Activated CD4-positive, alpha-beta T cell treated with anti-CD3 and anti-CD28 coated beads, Interleukin-2, amount 10 ng/mL, durations not matched to agents 24 days and 14 days (primary cell): ENCODE measurements at places on chromosomes 7 and 10. TPM values are rescaled to one million over a fixed set of nuclear protein-coding genes. Genes with fewer than 3 reads are reported as not detected.

DNA sequence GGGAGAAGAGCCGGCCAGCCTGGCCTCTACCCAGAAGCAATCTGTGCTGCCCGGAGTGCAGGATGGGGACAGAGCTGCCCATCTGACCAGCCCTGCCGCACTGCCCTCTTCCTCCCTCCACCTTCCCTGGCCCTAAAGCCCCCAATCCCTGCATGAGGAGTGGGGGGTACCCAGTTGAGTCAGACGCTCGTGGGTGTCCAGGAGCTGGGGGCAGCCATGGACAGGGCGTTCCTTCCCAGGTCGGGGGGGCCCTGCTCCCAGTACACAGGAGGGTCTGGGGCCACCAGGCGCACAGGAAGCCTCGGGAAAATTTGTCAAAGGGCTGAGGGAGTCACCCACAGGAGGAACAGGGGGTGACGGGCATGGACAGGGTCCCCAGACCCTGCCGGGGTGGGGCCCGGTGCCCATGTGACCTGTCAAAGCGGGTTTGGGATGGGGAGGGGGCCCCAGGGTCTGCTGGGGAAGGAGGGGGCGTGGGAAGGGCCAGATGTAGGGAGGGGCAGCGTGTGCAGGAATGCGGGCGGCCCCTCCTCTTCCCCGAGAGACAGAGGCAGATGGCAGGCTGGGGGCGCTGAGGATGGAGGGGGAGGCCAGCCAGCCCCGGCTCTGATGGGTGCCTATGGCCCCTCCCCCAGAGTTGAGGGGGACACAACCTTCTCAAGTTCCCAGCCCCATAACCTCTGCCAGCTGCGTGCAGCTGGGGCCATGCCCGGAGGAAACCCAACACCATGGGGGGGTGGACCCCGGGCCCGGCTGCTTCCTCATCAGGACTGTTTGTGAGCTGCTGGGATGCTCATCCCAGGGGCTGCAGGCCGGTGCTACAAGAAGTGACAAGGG lies 21.5 kb upstream of the GRIFIN start:
- H3K36me3 ChIP-seq: no peaks in the 10 kb centered on the region
- H3K27ac ChIP-seq: no peak overlapping the region
- H3K4me1 ChIP-seq: no peaks in the 10 kb centered on the region
- no peak overlapping the region for H3K4me3 ChIP-seq
- DNase-seq: no peak

GRCh38 chr10:114100848-114101741 lies 57.4 kb downstream of the ADRB1 start:
- H3K4me1 ChIP-seq: peaks cover 21% of the 10 kb centered on the region
- H3K27ac ChIP-seq: no peak overlapping the region
- no peak for DNase-seq
- H3K27me3 ChIP-seq: peaks cover 51% of the 10 kb centered on the region
- no peaks in the 10 kb centered on the region for H3K36me3 ChIP-seq

GRCh38 chr10:70594161-70594560 lies 8.4 kb downstream of the PRF1 start:
- DNase-seq: no peak
- H3K27ac ChIP-seq: no peak overlapping the region
- peaks cover 38% of the 10 kb centered on the region for H3K4me1 ChIP-seq
- no peak overlapping the region for H3K4me3 ChIP-seq
- H3K36me3 ChIP-seq: peaks cover 36% of the 10 kb centered on the region

DNA sequence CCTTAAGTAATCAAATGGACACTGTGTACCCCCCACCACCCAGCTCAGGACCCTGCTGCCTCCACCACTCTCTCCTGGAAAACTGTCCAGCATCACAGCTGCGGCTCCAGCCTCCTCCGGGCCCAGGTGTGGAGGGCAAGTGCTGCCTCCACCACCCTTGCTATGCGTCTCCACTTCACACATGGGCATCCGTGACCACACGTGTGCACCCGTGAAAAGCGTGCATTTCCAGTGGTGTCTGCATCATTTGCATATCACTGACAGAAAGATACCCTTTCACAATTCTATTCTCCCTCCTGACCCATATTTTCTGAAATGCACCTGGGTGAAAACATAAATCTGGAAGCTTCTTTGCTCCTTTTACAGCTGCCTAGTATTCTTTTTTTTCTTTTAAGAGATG lies 89.7 kb upstream of the PDGFA start:
- DNase-seq: no peak
- no peak overlapping the region for H3K4me3 ChIP-seq
- H3K4me1 ChIP-seq: peaks cover 40% of the 10 kb centered on the region
- no peak overlapping the region for H3K27ac ChIP-seq
- H3K27me3 ChIP-seq: no peaks in the 10 kb centered on the region

DNA sequence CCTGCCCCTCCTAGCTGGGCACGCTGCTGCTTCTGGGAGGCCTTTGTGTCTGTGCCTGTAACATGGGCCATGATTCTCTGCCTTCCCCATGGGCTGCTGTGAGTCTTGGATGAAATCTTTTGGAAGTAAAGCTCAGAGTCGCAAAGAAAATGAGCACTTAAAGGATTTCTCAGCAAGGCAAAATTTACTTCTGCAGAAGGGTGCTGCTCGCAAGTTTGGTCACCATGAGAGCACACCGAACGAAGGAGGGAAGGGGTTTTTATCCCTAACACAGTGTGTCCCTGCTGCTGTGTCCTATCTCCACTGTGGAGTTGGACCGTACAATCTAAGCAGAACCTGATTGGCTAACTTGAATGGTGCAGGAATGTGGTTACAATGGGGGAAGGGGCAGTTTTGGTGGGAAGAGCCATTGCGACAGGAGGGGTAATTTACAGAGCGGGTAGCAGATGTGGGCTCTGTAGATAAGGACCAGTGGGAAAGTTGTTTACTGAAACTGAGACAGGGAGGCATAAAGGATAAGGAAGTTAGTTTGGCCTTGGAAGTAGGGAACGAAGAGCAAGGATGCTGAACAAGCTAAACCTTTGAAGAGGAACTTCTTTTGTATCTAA lies 57.5 kb downstream of the FANK1 start:
- H3K4me3 ChIP-seq: no peak overlapping the region
- no peaks in the 10 kb centered on the region for H3K36me3 ChIP-seq

- peak overlapping the region; percentile 81 for H3K4me3 ChIP-seq
- peaks cover 5% of the 10 kb centered on the region for H3K27me3 ChIP-seq
- peak; percentile 94 for DNase-seq
- H3K36me3 ChIP-seq: no peaks in the 10 kb centered on the region
- H3K27ac ChIP-seq: peak overlapping the region; percentile 84
- H3K4me1 ChIP-seq: peaks cover 46% of the 10 kb centered on the region
Observed at GRCh38 chr10:43816351-43817321, 168.0 kb upstream of the ZNF32 start.

GRCh38 chr7:130990178-130990832 lies 256.3 kb upstream of the KLF14 start:
- peaks cover 22% of the 10 kb centered on the region for H3K36me3 ChIP-seq
- H3K27me3 ChIP-seq: no peaks in the 10 kb centered on the region
- H3K27ac ChIP-seq: peak overlapping the region; percentile 76
- peaks cover 66% of the 10 kb centered on the region for H3K4me1 ChIP-seq

DNA sequence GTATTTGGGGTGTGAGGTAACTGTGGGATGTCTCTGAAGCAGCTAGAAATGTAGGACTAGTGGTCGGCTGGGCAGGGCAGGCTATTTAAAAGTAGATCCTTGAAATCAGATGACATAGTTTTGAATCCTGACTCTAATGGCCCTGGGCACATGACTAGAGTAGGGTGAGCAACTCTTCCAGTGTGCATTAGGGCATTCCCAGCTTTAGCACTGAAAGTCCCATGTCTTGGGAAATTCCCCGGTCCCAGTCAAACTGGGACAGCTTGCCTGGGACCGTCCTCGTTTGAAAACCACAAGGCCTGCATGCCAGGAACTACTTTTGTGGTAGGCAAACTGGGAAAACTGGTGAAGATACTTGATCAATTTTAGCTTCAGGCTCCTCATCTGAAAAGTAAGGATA lies 255.3 kb downstream of the PTEN start:
- peaks cover 6% of the 10 kb centered on the region for H3K27me3 ChIP-seq
- no peaks in the 10 kb centered on the region for H3K36me3 ChIP-seq
- H3K4me3 ChIP-seq: no peak overlapping the region
- H3K4me1 ChIP-seq: peaks cover 20% of the 10 kb centered on the region

DNA sequence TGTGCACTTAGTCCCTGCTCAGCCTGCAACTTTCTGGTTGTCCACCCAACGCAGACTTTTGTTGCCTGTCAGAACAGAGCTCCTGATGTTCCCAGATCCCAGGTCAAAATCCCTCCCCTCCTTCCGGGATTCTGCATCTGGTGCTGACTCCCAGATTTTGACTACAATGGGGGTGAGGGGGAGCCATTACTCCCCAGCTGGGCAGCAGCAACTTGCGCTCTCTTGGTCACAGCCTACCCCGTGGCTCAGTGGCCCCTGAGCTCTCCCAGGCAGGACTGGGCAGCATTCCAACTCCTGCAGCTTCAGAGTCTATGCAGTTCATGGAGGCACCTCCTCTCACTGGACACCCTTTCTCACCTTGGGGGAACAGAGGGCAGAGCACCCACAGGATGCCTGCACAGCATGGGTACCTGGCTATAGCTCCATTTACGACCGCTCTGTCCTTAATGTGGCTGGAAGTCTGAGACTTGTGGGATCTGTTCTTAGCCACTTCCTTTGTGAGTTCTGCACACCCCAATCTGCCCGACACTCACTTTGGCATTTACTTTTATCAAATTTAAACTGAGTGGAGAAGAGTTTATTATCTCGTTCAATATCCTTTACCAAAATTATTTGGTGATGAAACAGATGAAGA lies 545.5 kb upstream of the MGMT start:
- H3K4me3 ChIP-seq: no peak overlapping the region
- no peak for DNase-seq
- peaks cover 3% of the 10 kb centered on the region for H3K27me3 ChIP-seq

- H3K27ac ChIP-seq: peak within 1 kb of the TSS; percentile 48
- peak within 1 kb of the TSS; percentile 80 for H3K4me3 ChIP-seq
- H3K27me3 ChIP-seq: peaks cover 19% of the 10 kb centered on the region
- DNase-seq: peak; percentile 60
- H3K36me3 ChIP-seq: no peaks in the 10 kb centered on the region
- H3K4me1 ChIP-seq: no peaks in the 10 kb centered on the region
Observed at GRCh38 chr10:126904818-126905701, at the start of gene DOCK1. Gene DOCK1 (plus strand): TSS chr10:126905428. CDS start chr10:126905518, 90 bp downstream.

DNA sequence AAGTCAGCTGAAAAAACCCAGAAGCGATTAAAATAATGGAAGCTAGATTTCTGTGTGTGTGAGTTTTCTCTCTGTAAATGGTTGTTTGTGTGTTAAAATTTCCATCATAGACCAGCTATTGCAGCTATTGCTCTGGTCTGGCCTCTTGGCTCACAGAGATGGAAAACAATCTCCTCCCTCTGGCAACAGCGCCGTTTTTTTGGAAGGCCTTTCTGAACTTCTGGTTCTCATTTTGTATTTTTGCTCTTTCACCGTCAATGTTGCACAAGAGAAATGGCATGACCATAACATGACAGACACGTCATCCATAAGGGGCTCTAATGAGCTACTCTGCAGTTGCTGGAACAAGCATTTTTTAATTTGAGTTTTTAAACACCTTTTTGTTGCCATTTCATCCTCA lies 91.0 kb downstream of the CUBN start:
- H3K36me3 ChIP-seq: peaks cover 1% of the 10 kb centered on the region
- no peak for DNase-seq
- peaks cover 9% of the 10 kb centered on the region for H3K4me1 ChIP-seq
- H3K4me3 ChIP-seq: no peak overlapping the region
- H3K27me3 ChIP-seq: no peaks in the 10 kb centered on the region
- no peak overlapping the region for H3K27ac ChIP-seq

DNA sequence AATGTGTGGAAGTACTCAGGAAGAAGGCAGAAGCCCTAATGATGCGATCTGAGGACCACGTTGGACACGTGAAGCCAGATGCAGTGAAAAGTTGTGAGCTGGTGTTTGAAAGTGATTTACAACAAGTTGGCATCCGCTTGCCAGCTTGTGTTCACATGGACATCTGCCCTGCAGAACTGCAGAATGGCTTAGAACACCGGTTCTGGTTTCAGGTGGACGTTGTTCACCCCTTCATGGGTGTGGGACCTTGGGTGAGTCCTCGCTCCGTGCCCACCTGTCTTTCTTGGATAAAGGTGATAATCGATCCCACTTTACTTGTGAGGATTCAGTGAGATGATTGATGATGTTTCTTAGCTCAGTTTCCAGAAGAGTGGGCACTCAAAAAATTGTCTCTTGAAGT lies 53.8 kb downstream of the CAMK1D start:
- peaks cover 19% of the 10 kb centered on the region for H3K4me1 ChIP-seq
- no peak for DNase-seq
- H3K4me3 ChIP-seq: no peak overlapping the region
- H3K27ac ChIP-seq: no peak overlapping the region

- DNase-seq: peak; percentile 6
- no peaks in the 10 kb centered on the region for H3K27me3 ChIP-seq
- no peaks in the 10 kb centered on the region for H3K4me1 ChIP-seq
- H3K36me3 ChIP-seq: no peaks in the 10 kb centered on the region
Observed at GRCh38 chr7:91435381-91436059, 171.3 kb downstream of the FZD1 start.

- H3K4me3 ChIP-seq: no peak overlapping the region
- H3K36me3 ChIP-seq: peaks cover 5% of the 10 kb centered on the region
- H3K27me3 ChIP-seq: no peaks in the 10 kb centered on the region
- peaks cover 53% of the 10 kb centered on the region for H3K4me1 ChIP-seq
- peak; percentile 41 for DNase-seq
Observed at GRCh38 chr10:50536617-50537240, 87.0 kb downstream of the SGMS1 start.

DNA sequence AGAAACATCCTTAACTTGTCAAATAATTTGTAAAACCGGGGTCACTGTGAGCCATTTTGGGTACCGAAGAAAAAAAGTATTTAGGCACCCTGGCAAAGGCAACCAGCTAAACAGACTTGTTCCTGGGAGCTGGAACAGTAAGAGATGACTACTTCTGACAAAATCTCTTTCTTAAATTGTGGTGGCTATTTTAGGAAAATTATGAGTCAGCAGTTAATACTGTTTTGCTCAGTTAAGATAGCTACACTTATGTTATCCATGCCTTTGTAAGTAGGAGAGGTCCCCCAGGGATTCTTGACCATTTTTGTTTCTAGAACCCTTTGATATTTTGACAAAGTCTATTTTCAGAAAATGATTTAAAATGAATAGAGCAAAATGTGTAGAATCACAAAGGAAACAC lies 68.7 kb downstream of the TAX1BP1 start:
- H3K4me1 ChIP-seq: no peaks in the 10 kb centered on the region
- DNase-seq: no peak
- H3K27ac ChIP-seq: no peak overlapping the region

SPDYE2 gene
- 0.19 TPM in 1 of 2 replicates, not detected in the other for total RNA-seq

ZMIZ2 gene
- total RNA-seq: 130 and 133 TPM in 2 replicates

DNAJB9 gene
- total RNA-seq: 11.5 and 12.7 TPM in 2 replicates

PGAM2 gene
- total RNA-seq: 0.42 TPM in 1 of 2 replicates, not detected in the other

MGMT gene
- 19.5 and 19.6 TPM in 2 replicates for total RNA-seq

GNGT1 gene
- not detected in 2 replicates for total RNA-seq

GIMAP7 gene
- 40.5 and 45.0 TPM in 2 replicates for total RNA-seq

SLC16A12 gene
- not detected in 2 replicates for total RNA-seq
